COR-L47 (cell line): ENCODE measurements at places on chromosomes 5 and 9.
A peak's percentile ranks its signal among the peaks of the same experiment; 100 is the strongest.

- no peak for DNase-seq
Observed at GRCh38 chr9:133539991-133540697, 5.6 kb downstream of the ADAMTSL2 start.

- no peak for DNase-seq
Observed at GRCh38 chr5:154320224-154321089, 125.3 kb upstream of the SAP30L start.

DNA sequence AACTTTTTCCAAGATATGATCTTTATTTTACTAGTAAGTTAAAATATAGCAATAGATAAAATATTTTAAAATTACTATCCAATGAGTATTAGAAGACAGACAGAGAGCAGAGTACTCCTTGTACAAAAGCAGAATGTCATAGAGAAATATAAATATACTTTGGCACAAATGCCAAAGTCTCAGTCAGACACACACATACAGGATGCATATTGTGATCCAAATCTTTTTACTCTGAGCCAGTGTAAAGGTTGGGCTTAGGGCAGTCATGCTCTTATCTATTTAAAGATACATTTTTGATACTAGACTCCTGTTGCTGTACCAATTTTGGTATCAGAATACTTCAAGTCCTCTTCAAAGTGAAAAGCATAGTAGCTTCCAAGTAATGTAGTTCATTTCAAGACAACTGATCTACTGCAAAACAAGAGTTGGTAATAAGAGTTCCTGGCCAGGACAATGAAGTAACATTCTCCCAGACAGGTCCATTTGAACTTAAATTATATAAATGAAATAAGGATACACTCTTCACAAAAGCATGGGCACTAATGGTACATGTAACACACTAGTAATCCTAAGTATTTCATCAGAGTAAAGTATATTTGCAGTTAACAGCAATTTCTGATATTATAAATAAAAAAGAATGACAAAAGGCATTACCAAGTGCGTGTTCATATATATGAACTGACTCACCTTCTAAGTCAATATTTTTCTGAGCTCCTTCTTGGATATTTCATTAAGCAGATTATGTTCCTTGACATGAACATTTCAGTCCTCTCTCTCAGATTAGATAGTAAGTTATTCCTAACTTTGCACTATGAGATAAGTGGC is 10.5 kb downstream of the PFDN1 start:
- DNase-seq = no peak

- DNase-seq = no peak
Observed at GRCh38 chr5:180521101-180521500, 26.9 kb downstream of the CNOT6 start.

GRCh38 chr5:107801061-107801460 is 130.3 kb upstream of the EFNA5 start:
- no peak for DNase-seq

DNA sequence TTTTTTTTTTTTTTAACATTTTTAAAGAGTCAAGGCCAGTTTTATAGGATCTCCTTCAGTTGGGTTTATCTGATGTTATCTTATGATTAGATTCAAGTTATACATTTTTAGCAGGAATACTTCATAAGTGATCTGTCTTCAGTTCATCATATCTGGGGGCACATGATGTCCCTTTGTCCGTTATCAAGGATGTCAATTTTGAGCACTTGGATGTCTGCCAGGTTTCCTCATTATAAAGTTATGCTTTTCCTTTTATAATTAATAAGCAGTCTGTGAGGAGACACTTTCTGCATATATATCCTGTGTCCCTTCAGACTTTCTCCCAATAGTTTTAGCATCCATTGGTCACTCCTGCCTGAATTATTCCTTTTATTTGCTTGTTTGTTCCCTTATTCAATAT is 11.8 kb downstream of the HDHD3 start:
- DNase-seq = no peak

DNA sequence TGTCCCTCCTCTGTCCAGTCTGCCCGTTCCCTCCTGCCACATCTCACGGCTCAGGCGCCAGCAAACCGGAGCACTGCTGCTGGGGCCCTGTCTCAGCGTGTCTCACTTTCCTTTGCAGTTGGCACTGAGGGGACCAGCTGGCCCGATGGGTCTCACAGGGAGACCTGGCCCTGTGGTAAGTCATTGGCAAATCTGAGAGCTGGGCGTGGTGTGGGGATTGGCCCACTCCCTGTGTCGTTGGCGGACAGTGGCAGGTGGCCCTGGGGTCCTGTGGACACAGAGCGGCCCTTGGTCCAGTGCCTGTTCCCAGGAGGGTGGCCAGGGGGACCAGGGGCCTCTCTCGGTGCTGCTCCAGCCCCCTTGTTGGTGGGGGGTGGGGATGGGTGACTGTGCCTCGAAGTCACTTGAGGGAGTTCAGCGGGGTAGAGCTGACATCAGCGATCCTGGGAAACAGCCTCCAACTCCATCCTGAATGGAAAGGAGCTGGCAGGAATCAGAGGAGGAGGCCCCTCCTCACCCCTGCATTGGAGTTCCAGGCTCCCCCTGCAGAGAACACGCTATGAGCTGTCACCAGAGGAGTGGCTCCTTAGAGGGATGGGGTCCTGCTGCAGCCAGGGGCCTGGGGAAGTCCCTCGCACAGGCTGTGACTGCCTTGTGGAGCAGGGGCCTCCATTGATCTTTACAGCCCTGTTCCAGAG is 111.0 kb downstream of the COL5A1 start:
- no peak for DNase-seq

- DNase-seq = no peak
Observed at GRCh38 chr9:81558091-81558830, 131.1 kb downstream of the TLE1 start.

DNA sequence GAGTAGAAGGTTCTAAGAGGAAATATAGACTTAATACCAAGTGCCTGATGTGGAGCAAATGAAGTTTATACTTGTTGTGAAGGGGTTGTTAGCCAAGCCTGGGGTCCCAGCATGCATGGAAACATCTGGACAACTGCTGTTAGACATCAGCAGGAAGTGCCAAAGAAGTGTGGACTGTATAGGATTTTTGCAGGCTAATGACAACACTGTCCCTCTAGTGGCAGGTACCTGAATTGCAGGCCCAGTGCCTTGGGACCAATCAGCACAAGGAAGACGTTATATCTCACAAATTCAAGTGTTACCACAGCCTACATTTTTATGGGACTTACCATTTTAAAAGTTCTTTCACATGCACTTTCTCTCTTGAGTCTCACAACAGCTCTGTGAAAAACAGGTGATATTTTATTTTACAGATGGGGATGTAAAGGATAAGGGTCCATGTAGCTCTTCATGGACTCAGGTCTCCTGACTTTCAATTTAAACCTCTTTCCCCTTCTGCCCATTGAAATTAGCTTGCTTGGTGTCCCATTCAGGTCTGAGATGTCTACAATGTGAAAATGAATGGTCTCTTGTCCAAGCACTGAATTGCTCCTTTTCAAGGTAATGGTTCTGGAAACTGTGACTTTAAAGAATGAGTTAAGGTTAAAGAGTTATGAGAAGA is 89.0 kb upstream of the MAP1B start:
- DNase-seq = no peak

GRCh38 chr5:43685252-43685950 is 82.4 kb downstream of the NNT start:
- peak; percentile 26 for DNase-seq

DNA sequence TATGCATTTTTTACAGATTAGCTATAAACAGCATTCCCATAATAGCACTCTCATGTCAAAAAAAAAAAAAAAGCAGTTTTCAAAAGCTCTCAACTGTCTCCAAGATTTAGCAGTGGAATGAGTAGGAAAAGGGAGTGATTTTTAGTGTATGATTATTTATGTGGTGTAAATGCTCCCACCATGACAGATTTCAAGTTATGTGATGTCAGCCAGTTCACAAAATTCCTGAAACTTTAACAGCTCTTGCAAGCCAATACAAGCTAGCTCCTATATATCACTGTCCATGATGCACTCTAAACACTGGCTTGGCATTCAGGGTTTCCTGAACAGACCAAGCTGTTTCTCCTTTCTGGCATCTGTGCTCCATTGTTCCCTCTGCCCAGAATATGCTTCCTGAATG is 7.9 kb upstream of the ANKDD1B start:
- DNase-seq = no peak

DNA sequence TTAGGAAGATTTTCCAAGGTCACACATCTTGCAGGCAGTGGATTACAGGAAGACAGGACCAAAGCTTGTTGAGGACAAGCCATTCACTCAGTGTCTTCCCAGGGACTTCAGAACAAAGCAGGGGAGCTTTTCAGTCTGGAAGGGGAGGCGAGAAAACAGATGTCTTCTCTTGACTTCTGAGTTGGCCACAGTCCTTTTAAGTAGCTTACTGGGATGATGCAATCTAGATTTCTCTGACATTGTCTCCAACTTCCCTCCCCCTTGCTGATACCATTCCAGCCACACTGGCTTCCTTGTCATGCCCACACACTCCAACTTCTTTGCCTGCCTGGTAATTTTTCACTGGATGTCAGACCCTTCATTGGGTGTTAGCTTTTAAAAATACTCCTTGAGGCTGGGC is 174.2 kb upstream of the TBC1D2 start:
- DNase-seq = no peak

DNA sequence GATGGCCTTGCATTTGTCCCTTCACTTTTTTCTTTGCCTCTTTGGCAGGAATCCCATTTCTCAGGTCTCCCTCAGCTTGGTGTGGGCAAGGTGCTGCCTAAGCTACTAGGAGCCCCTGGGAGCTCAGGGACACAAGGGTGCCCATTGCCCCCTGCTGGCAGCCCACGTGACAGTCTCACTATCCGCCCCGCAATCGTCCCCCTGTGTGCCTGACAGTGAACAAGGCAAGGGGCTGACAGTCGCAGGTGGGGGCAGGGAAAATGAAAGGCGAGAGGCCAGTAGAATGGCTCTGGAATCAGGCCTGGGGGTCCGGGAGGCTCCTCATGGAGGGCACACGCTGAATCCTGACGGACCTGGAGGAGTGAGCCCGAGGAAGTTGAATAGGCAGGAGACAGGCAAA is 2.0 kb upstream of the PCDH12 start:
- DNase-seq = no peak
